ENCODE measurements at places on chromosomes 13 and 19. TPM values are rescaled to one million over a fixed set of nuclear protein-coding genes. Genes with fewer than 3 reads are reported as not detected.

The MBD3L2 gene
- total RNA-seq, result not detected

The FFAR1 gene
- total RNA-seq, result not detected

The LGALS4 gene
- 0.46 TPM for total RNA-seq

The PRR12 gene
- 38.8 TPM for total RNA-seq

The TEX29 gene
- 0.54 TPM for total RNA-seq

The EMC10 gene
- 0.21 TPM for total RNA-seq

The PSPN gene
- 4.6 TPM for total RNA-seq

The GPR4 gene
- 13.5 TPM for total RNA-seq

The ZNF880 gene
- total RNA-seq, result 10.3 TPM

The ZNF723 gene
- not detected for total RNA-seq

The COG6 gene
- 34.1 TPM for total RNA-seq

The POLR1D gene
- total RNA-seq, result 167 TPM

The CYP2A6 gene
- not detected for total RNA-seq
